Effector memory CD8-positive, alpha-beta T cell (primary cell): ENCODE measurements at places on chromosomes 3 and 15.
A peak's percentile ranks its signal among the peaks of the same experiment; 100 is the strongest.

DNA sequence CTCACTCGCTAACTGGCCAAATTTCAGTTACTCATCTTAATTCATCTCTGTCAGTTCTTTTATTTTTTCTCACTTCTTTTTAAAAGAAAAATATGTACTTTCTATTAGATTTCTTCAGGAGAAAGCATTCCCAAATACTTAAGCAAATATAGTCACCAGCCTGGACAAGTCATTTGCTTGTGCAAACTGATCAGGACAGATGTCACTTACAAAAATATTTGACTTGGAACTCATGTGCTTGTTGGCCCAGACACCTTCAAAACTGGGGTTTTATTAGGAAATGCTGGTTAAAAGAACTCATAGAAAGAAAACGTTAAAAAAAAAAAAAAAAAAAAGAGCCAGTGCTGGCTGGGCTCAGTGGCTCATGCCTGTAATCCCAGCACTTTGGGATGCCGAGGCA lies 31.3 kb upstream of the FOXP1 start:
- H3K36me3 ChIP-seq = no peaks in the 10 kb centered on the region
- no peak for DNase-seq
- H3K27me3 ChIP-seq = no peaks in the 10 kb centered on the region
- no peak overlapping the region for H3K27ac ChIP-seq
- H3K4me1 ChIP-seq = peaks cover 4% of the 10 kb centered on the region

DNA sequence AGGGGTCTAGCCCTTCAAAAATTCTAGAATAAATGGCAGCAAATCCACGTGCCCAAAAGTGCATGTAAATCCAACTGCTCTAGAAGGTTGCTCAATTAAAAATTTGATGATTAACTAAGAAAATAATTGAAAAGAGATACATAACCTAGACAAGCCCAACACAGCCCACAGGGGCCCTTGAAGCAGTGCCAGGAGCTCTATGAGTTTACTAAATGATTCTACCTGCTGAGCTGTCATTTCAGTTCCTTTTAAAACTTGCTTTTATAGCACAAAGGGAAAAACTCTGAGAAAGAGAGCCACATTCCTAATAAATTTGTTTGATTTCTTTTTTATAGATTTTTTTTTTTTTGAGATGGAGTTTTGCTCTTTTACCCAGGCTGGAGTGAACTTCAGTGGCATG lies 38.9 kb upstream of the GNB5 start:
- no peaks in the 10 kb centered on the region for H3K36me3 ChIP-seq
- H3K4me1 ChIP-seq = peaks cover 1% of the 10 kb centered on the region
- no peak overlapping the region for H3K4me3 ChIP-seq
- no peak for DNase-seq
- H3K27me3 ChIP-seq = no peaks in the 10 kb centered on the region

- H3K4me1 ChIP-seq = no peaks in the 10 kb centered on the region
- no peak for DNase-seq
Observed at GRCh38 chr15:98906712-98907083, 100.9 kb downstream of the PGPEP1L start.

- H3K27ac ChIP-seq = no peak overlapping the region
- H3K4me3 ChIP-seq = no peak overlapping the region
- no peak for DNase-seq
- no peaks in the 10 kb centered on the region for H3K36me3 ChIP-seq
Observed at GRCh38 chr3:73603762-73604171, 21.0 kb downstream of the PDZRN3 start.

DNA sequence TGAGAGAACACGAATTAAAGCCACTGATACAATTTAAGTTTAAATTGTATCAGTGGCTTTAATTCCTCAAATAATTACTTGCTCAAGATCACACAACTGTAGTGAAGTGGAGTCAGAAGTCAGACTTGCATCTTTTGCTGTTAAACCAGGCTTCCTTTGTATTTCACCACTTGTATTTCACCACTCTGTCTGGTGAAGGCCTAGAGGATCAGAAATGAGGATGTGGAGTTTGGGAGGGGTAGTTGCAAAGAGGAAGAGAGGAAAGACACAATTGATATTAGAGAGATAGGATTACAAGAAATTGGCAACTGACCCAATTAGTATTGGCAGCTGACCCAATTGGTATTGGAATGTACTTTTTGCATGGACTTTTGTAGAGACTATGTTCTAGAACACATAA lies 288.1 kb upstream of the GPR149 start:
- no peaks in the 10 kb centered on the region for H3K36me3 ChIP-seq
- DNase-seq = no peak
- H3K27ac ChIP-seq = no peak overlapping the region
- H3K4me3 ChIP-seq = no peak overlapping the region
- no peaks in the 10 kb centered on the region for H3K4me1 ChIP-seq
- no peaks in the 10 kb centered on the region for H3K27me3 ChIP-seq

DNA sequence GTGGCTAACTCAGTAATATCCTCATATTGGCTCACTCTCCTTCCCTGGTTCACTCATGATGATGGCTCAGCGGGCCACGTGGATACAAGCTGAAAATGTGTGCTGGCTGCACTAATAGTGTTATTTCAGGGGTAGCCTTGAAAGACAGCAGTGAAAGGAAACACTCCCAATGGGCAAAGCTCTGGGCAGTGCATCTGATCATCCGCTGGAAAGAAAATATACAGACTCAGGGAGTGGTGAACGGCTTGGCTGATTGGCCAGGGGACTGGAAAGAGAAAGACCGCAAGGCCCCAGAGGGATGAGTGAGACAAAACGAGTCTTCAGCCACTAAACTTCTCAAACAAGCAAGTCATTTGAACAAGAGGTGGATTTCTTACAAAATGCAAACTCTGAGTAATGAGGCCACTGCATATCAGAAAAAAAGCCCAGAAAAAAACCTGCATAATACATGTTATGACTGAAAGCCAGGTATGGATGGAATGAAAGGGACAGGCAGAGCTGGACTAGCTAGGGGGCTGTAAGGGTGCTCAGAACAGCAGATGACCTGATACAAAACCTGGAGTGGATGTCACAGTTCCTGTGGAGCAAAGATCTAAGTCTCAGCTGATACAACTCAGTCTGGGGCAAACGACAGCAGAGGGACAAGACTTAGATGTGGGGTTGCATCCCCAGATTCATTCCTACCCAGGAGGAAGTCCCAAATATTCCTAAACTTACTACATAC lies 33.3 kb downstream of the CMTM6 start:
- peak overlapping the region; percentile 81 for H3K27ac ChIP-seq
- peaks cover 11% of the 10 kb centered on the region for H3K4me1 ChIP-seq
- H3K27me3 ChIP-seq = no peaks in the 10 kb centered on the region
- DNase-seq = no peak
- H3K4me3 ChIP-seq = no peak overlapping the region
- no peaks in the 10 kb centered on the region for H3K36me3 ChIP-seq

DNA sequence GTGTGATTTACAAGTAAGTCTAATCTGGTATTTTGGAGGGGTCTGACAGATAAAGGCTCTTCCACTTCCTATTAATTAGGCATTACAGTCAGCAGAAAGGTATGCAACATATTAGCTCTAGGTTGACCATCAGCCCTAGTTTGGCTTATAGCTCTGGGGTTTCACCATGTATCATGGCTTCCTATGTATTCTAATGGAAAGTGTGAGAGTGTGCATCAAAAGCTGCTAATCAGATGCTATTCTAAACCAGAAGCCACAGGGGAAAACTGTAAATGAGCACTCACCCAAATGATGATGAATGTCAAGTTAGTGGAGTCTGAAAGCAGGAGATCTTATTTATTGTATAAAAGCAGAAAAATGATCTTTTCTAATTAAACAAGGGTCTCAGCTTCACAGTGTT lies 149.2 kb upstream of the MITF start:
- no peak overlapping the region for H3K27ac ChIP-seq
- no peaks in the 10 kb centered on the region for H3K27me3 ChIP-seq

GRCh38 chr3:192237992-192238608 lies 489.2 kb downstream of the FGF12 start:
- no peak overlapping the region for H3K4me3 ChIP-seq
- no peaks in the 10 kb centered on the region for H3K27me3 ChIP-seq
- no peaks in the 10 kb centered on the region for H3K4me1 ChIP-seq
- H3K27ac ChIP-seq = no peak overlapping the region
- H3K36me3 ChIP-seq = no peaks in the 10 kb centered on the region
- no peak for DNase-seq

- no peak overlapping the region for H3K4me3 ChIP-seq
- no peak for DNase-seq
- no peak overlapping the region for H3K27ac ChIP-seq
- H3K4me1 ChIP-seq = no peaks in the 10 kb centered on the region
Observed at GRCh38 chr15:100105101-100105500, 236.7 kb downstream of the ADAMTS17 start.

DNA sequence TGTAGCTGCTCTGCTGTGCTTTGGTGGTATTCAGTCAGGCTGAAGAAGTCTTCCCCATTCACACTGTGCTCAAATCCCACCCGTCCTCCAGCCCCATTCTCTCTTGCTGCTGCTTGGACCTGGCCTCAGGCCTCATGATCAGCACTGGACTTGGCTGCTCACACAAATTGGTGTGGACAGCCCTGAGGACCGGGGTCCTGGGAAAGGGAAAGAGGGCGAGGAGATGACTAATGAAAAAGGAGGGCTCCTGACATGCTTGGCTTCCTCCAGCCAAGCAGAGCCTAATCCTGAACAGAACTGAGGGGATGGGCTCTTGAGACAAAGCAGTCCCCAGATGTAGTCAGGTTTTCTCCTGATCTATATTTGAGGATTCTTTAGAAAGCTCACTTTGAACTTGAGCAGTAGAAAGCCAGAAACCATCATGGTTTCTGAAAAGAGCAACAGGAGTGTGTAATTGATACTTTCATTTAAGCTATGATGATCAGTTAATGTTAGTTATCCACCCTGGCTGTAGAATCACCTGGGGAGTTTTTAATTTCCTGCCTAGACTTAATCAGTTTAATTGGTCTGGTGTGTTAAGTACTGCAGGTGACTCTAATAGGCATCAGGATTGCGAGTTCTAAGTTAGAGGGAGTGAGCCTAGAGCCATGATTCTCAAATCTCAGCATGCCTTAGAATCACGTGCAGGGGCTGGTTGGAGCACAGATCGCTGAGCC lies 79.4 kb upstream of the THBS1 start:
- H3K4me1 ChIP-seq = peaks cover 5% of the 10 kb centered on the region
- H3K36me3 ChIP-seq = no peaks in the 10 kb centered on the region
- H3K27ac ChIP-seq = no peak overlapping the region
- no peak for DNase-seq

GRCh38 chr3:57530071-57530608 lies 14.0 kb downstream of the DNAH12 start:
- H3K4me3 ChIP-seq = no peak overlapping the region
- H3K27me3 ChIP-seq = no peaks in the 10 kb centered on the region
- no peak overlapping the region for H3K27ac ChIP-seq
- no peaks in the 10 kb centered on the region for H3K4me1 ChIP-seq

- H3K27ac ChIP-seq = no peak overlapping the region
- no peaks in the 10 kb centered on the region for H3K4me1 ChIP-seq
- DNase-seq = no peak
Observed at GRCh38 chr3:52007291-52007690, 11.6 kb upstream of the RPL29 start.

GRCh38 chr3:85710490-85710889 lies 751.7 kb downstream of the CADM2 start:
- no peaks in the 10 kb centered on the region for H3K4me1 ChIP-seq
- no peaks in the 10 kb centered on the region for H3K27me3 ChIP-seq
- no peak for DNase-seq

DNA sequence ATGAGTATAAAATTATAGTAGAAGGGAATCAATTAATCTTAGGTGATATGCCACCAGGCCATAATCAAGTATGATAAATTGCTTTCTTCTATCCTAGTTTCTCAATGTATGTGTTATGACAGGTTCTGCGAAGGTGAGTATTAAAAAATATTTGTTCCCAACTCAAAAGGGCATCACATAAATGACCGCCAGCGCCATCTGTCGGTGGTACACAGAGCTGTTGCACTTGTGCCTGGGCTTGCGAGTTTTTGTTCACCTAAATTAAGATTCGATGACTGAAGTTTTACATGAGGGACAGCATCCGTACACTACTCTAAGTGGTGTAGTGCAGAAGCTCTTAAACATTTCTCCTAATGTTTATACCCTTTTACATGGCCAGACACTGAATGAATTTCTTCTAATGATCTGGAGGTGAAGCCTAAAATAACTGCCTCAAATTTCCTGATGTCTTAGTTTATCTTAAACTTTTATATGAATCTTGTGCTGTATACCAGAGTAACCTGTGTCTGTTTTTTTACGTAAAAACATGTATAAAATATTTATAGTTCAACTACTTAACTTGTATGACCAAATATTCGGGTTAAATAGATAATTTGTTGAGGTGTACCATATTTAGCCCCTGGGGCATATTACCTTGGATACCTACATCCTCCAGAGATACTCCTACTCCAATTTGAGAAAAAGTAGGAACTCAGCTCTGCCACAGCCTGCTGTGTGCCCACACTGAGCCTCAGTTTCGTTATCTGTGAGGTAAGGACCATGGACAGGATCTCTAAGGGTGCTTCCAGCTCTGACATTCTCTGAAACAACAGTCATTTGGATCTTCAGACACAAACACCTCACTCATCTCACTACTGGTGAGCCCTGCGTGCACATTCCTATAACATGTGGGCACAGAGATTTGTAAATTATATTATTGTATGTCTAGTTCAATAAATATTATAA lies 365.6 kb downstream of the MAGI1 start:
- no peak overlapping the region for H3K4me3 ChIP-seq
- H3K36me3 ChIP-seq = no peaks in the 10 kb centered on the region
- H3K4me1 ChIP-seq = no peaks in the 10 kb centered on the region
- no peak overlapping the region for H3K27ac ChIP-seq
- no peaks in the 10 kb centered on the region for H3K27me3 ChIP-seq

DNA sequence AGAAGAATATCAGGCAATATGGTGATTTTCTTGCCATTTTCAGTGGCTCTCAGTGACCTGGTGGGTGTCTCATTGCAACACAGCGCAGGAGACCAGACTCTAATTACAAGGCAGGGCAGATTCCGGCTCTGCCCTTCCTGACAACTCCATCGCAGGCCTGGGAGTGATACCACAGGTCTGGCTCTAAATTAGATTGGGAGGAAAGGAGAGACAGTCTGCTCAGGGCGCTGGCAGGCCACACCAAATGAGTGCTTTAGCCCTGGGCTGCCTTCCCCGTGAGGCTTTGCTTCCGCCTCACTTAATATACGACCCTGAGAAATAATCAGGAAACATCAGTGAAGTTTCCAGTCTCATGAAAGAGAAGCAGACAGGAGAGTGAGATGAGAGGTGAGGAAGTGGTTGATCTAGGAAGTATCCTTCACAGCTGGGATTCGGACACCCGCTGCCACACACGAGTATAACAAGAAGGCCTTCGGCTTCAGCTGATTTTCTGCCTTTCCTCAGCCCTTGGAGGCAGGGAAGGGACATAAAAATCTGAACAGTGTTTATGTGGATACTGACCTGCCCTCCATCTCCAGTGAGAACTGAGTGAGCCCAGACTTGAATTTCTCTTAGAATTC lies 73.7 kb upstream of the PROK2 start:
- peaks cover 36% of the 10 kb centered on the region for H3K27me3 ChIP-seq
- H3K36me3 ChIP-seq = no peaks in the 10 kb centered on the region
- H3K27ac ChIP-seq = no peak overlapping the region
- DNase-seq = no peak
- H3K4me1 ChIP-seq = peaks cover 6% of the 10 kb centered on the region
- no peak overlapping the region for H3K4me3 ChIP-seq

GRCh38 chr15:80475572-80475971 lies 71.4 kb downstream of the ARNT2 start:
- no peak for DNase-seq
- no peak overlapping the region for H3K27ac ChIP-seq
